ENCODE measurements at places on chromosomes 2 and 18.

DNA sequence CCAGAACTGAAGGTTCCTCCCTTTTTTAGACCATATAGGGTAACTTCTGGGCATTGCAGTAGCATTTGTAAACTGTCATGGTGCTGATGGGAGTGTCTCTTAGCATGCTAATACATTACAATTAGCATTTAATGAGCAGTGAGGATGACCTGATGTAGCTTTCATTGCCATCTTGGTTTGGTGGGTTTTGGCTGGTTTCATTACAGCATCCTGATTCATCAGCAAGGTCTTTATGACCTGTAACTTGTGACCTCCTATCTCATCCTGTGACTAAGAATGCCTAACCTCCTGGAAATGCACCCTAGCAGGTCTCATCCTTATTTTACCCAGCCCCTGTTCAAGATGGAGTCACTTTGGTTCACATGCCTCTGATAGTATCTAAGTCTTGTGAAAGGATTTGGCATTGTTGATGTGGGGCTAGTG lies 159.0 kb downstream of the TMX3 start:
- no peak for DNase-seq

GRCh38 chr18:55699233-55699765 lies 111.3 kb upstream of the TCF4 start:
- no peak for DNase-seq

DNA sequence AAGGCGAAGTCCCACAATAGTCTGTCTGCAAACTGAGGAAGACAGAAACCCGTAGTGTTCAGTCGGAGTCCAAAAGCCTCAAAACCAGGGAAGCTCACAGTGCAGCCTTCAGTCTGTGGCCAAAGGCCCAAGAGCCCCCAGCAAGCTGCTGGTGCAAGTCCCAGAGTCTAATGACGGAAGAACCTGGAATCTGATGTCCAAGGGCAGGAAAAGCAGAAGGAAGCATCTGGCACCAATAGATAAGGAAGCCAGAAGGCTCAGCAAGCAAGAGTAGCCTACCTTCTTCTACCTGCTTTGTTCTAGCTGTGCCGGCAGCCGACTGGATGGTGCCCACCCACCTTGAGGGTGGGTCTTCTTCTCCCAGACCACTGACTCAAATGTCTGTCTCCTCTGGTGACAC lies 21.8 kb downstream of the CFAP210 start:
- no peak for DNase-seq

DNA sequence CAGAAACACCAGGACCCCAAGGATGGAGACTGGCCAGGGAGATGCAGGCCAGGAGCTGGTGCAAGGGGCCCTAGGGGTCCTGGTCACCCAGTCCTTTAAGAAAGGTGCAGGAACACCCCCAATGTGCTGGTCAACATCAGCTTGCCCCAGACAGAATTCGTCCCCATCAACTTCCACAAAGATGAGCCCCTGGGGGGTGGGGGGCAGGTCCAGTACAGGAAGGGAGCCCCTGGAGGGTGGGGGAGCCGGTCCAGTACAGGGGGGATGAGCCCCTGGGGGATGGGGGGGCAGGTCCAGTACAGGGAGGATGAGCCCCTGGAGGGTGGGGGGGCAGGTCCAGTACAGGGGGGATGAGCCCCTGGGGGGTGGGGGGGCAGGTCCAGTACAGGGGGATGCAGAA lies 160.7 kb upstream of the SALL3 start:
- no peak for DNase-seq

DNA sequence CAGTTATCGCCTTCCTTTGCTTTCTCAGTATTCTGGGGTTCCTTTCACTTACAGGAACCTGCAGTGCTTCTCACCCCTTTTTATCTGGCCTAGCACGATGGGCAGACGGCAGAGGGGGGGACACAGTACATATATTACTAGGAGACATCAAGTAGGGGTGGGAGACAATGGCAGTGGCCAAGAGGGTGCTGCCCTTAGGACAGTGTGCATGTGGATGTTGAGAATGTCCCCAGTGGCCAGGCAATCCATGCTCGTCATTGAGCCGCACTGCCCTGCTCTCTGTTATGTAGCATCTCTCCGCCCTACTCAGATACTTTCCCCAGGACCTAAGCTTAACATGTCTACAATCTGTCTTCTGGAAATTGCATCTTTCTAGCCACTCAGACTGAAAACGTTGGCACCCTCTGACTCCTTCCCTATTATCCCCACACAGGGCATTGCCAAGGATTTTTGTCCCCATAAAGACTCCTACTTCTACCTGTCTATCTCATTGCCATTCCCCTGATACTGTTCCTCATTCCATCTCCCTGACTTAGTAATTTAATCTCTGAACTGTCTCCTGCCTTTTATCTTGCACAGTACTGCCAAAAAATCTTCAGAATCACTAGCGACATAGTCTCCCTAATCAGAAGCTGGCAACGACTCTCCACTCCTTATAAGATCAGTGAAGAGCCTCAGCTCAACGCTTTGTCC lies 6.6 kb downstream of the DSG2 start:
- no peak for DNase-seq

All from stimulated activated naive CD8-positive, alpha-beta T cell treated with anti-CD3 and anti-CD28 coated beads, Interleukin-15, amount 100 ng/mL, for 72 hours (primary cell).